ENCODE measurements at places on chromosomes 1 and 21. TPM values are rescaled to one million over a fixed set of nuclear protein-coding genes. Genes with fewer than 3 reads are reported as not detected.

DNA sequence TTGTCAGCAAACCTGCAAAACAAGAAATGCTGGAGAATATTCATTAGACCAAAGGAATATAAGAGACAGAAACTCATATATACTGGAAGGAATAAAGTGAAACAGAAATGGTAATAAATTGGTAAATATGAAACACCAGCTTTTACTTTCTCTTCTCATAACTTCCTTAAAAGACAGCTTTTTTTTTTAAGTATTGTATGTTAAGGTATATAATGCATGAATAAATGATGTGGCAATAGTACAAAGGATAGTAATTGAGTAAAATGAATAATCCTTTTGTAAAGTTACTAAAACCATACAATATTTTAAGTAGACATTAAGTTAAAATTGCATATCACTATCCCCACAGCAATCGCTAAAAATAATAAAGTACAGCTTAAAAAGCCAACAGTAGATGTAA is 64.8 kb downstream of the TRIM33 start:
- no peak for DNase-seq

ADGRB2 gene
- 1.0 TPM for total RNA-seq

ADGRL4 gene
- total RNA-seq = 13.4 TPM

- no peak for DNase-seq
These were observed 57.3 kb downstream of the OBSCN start for GRCh38 chr1:228265167-228265566.

CPLANE2 gene
- 9.0 TPM for total RNA-seq

- no peak for DNase-seq
These were observed 103.4 kb downstream of the COL24A1 start for GRCh38 chr1:86052948-86053698.

PHGDH gene
- 12.4 TPM for total RNA-seq

DNA sequence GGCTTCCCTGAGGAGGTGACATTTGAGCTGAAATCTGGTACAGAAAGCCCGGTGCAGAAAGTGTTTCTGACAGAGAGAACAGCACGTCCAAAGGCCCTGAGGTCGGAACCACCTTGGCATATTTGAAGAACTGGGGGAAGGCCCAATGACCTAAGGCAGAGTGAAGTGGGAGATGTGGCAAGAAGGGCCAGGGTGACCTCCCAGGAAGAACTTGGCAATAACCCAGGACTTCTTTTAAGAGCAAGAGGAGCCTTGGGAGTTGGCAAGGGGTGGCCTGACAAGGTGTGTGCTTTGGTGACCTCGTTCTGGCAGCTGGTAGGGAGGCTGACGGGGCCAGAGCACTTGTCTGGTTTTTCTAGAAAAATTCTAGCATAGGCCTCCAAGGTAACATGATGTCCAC is 23.4 kb downstream of the TTC39A start:
- DNase-seq = no peak

DNA sequence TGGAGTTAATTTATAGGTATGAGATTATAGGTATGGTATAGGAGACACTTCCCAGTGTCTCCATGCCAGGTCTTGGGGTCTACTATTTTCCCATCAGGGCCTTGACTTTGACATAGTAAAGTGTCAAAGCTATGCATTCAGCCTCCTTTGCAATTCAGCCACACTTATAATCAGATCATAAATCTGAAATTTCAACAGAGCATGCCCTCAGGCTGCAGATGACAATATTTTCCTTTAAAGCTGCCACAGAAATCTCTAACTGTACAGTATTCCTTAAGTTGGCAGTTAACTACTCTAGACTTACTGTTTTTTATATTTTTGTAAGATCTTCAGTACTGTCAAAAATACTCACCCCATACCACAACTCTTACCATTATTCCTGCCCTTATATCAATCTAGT is 30.2 kb upstream of the RGS7 start:
- no peak for DNase-seq

DNA sequence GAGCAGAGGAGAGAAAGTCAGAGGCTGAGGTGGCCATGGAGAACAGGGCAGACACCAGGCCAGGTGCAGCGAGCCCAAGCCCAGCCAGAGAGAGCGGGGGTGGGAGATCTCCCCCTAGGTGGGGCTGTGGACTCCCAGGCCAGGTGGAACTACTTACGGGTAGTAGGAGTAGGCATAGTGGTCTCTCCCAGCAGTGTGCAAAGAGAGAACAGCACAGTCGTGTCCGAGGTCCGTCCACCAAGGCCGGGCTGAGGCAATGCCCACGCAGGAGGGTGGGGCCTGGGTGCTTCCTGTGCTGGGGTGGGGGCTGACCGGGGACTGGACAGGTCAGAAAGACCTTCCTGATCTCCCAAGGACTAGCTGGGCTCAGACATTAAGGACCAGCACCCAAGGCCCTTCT is 263.7 kb downstream of the PTPRU start:
- no peak for DNase-seq

F3 gene
- total RNA-seq = 70.8 TPM

RNF223 gene
- total RNA-seq = 2.2 TPM

Data from upper lobe of left lung (tissue), 6 donors.